Kidney glomerular epithelial cell (primary cell): ENCODE measurements at places on chromosomes 12 and 14.

DNA sequence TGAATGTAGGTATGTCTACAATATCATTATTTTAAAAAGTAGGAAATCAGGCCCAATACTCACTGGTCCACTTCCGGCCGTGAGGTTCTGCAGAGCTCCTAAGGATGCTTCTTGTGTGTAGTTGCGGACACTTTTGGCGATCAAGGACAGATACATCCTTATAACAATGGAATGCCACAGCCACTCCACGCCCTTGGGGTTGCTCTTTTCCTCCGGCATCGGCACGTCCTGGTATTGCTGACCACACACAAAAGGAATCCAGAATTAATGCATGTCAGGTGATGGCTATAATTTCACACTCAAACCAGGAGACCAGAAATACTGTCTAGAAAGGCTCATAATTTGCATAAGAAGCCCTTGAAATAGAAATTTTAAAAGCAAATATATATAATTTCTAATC lies 65.6 kb upstream of the YARS2 start:
- DNase-seq, result no peak

GRCh38 chr12:20350026-20350425 lies 18.3 kb upstream of the PDE3A start:
- DNase-seq, result no peak

DNA sequence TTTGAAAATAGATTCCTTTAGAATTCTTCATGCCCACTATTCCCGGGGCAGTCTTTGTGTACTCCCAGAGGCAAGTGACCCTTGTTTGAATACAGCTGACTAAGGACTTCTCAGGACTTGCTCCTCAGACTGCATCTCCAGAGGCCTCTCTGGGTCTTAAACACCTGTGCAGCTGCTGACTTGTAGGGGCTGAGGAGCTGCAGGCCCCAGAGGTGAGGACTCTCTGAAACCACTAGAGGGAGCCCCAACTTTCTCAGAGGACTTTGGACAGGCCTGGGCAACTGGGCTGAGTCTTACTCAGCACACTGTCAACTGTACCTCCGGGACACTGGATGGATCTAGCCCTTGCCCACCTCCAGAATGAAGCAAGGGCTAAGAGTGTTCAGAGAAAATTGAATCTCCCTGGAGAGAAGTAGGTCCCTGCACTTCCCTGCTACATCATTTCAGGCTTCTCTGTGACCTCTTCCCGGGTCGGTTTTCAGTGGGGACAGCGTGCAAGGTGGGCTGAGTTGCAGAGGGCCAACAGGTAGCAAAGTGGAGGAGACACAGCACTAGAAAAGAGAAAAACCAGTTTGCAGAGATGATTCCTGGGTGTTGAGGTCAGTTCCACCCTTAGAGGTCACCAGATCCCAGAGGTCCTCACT lies 164.6 kb downstream of the TMEM117 start:
- DNase-seq, result peak; percentile 17

- no peak for DNase-seq
These were observed 62.5 kb upstream of the METAP2 start for GRCh38 chr12:95411466-95411865.

- no peak for DNase-seq
These were observed 18.8 kb downstream of the MVK start for GRCh38 chr12:109592195-109592904.

DNA sequence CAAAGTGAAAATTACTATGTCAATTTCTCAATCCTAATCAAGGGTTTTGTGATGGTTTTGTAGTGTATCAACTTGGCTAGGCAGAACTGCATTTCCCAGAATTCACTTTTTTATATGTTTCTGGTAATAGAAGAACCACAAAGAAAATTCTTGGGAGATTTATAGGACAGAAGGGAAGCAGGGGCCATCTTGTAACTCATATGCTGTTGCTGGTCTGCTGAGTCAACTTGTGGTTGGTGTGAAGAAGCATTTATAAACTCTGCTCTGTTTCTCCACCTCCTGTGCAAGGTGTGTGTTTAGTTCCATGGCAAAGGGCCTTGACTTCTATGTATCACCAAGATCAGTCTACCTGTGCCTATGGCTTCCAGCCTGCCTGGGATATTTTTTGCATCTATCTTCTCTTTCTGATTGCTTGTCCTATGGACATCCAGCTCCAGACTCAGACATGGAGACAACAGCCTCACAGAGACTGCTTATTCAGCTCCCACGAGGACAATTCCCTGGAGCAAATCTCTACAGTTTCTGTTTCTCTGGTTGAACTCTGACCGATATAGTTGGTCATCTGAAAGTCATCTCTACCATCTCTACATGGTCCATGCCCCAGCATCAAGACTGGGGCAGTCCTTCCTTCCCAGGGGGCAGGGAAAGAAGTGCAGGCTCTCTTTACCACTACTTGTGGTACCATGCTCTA lies 364.3 kb upstream of the DDHD1 start:
- DNase-seq, result no peak

DNA sequence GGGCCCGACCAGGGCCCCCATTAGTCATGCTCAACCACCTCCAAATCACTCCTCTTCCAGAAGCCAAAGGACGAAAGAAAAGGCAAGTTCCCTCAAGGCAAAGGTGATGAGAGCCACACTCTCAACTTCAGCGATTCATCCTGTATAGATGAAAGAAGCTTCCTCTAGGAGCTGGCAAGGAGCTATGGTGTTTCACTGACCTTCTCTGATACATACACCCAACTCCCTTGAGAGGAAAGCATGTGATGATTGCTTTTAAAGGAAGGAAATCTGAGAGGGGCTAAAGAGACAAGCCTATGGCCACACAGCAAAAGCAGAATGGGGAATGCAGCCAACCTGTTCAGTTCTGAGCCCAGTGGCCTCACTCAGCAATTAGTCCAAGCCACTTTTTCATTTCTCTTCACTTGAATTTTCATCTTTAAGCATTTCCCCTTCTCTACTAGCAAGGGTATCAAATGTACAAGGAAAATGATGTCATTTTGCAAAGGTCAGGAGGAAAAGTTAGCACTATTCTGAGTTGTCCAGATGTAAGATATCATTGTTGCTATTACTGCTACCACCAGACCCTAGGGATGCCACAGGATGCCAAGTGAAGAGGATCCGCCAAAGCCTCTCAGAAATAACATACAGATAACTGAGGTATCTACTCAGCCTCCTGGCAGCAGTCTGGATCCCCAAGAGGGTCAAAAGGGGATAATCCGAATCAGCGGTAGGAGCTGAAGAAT lies 82.5 kb downstream of the MAP3K9 start:
- no peak for DNase-seq

DNA sequence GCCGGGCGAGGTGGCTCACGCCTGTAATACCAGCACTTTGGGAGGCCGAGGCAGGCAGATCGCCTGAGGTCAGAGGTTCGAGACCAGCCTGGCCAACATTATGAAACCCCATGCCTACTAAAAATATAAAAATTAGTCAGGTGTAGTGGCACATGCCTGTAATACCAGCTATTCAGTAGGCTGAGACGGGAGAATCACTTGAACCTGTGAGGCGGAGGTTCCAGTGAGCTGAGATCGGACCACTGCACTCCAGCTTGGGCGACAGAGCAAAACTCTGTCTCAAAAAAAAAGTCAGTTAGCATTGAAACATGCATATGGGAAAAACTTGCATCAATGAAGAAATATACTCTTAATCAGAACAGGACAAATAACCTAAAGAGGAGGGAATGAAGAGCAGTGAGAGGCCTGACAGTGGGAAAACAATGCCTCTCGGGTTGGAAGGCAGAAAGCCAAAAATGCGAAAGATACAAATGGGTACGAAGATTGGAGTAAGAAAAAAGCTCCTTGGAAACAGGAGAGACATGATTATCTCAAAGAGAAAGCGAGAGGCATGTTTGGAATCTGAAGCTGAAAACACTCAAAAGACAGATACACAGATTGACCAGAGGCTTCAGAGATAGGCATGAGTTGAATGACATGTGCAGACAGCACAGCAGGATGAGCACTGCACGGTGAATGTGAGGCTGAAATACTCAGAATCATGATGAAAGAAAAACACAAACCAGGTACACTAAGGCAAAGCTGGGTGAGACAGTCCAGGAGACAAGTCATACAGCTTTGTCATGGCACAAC lies 30.6 kb downstream of the RESF1 start:
- peak; percentile 80 for DNase-seq
